Fibroblast of mammary gland (primary cell): ENCODE measurements at places on chromosomes 5 and 9.

GRCh38 chr5:30436691-30437090 lies 756.8 kb upstream of the CDH6 start:
- DNase-seq = no peak

- DNase-seq = peak; percentile 70
Observed at GRCh38 chr9:6703898-6704639, 53.7 kb upstream of the KDM4C start.

DNA sequence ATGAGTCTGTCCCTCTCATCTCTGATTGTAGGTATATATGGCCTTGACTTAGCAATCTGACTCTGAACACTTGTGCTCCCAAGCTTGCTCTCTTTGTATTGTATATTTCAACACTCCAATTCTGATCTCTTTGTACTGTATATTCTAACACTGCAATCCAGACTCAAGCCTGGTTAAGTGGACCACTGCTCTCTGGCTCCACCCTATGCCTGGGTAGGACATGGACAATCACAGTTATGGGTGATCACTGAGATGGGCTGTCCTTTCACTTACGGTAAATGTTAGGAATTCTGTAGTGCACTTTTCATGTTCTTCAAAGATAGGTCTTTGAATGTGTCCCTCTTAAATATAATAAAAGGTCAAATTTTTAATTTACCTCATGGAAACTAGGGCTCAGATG lies 165.1 kb downstream of the TLR4 start:
- DNase-seq = no peak

- no peak for DNase-seq
Observed at GRCh38 chr9:110344821-110345220, 7.2 kb upstream of the TXNDC8 start.

- DNase-seq = no peak
Observed at GRCh38 chr5:157159209-157159751, 6.8 kb downstream of the GARIN3 start.

- peak; percentile 98 for DNase-seq
Observed at GRCh38 chr5:172758077-172758833, 12.7 kb downstream of the DUSP1 start.

- no peak for DNase-seq
Observed at GRCh38 chr5:172243302-172243701, 40.3 kb downstream of the UBTD2 start.

GRCh38 chr5:141779503-141779973 lies 97.5 kb upstream of the ARAP3 start:
- peak; percentile 87 for DNase-seq

DNA sequence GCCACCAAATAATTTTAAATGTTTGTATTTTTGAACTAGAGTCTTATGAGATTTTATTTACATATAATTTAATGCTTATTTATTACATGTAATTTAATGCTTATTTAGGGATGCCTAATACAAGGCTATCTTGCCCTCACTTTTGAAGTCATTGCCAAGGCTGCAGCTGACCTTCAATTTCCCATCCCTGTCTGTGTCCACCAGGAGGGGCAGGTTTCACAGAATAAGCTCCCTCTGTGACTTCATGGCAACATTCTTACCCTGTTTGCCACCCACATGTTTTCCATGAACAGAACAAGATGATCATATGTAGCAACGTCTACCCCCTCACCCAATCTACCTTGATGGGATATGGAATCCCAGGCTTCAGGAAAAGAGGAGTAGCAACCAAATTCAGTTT lies 27.0 kb downstream of the C5 start:
- DNase-seq = peak; percentile 35

DNA sequence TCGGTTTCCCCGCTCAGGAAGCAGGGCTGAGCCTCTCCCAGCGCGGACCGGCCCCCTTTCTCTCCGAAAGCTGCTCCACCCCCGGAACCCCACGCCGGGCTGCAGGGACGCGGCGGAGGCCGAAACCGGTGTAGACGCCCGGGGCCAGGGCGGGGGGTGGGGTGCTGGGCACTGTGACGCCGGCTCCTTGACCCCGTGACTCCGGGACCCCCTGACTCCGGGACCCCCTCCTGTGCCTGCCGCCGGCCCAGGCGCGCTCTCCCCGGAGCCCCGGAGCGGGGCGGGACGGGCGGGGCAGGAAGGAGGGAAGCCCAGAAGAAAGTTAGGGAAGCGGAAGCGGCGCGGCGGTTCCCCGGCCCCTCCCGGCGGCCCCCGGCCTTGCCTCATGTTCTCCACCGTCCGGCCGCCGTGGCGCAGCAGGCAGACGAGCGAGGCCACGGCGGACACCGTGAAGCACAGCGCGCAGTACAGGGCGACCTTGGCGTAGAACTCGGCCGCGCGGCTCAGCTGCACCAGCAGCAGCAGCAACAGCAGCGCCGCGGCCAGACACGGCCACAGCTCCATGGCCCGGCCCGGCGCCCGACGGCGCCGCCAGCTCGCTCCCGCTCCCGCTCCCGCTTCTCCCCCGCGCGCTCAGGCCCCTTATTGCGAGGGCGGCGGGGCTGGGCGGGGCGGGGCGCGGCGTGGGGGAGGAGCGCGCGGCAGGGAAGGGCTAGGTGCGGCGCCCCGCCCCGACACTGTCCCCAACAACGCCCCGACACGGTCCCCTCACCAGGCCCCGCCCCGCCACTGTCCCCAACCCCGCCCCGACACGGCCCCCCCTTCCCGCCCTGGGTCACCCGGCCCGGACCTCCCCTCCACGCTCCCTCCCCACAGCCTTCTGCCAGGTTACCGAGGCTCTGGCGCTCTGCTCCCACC lies at the start of gene AGPAT2:
Gene AGPAT2, minus strand, starts transcription at position 664 of the 918 bp plus-strand sequence. Its CDS starts 100 bp downstream, at position 564.
- no peak for DNase-seq

DNA sequence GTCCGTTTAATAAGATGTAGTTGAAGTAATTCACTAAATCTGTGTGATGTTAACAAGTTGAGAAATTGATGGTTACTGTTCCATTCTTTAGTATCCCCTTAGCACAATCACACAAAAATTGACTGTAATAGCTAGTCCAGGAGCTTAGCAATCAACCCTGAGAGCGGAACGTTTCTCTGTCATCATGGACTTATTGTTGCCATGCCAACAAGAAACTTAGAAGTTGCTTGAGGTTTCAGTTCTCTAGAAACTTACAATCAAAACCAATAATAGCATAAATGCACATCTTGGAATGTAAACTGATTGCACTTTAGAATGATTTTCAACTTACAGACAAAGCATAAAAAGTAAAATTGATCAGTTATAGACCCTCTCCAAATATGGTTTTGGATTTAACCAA lies 125.4 kb upstream of the ANKH start:
- no peak for DNase-seq

DNA sequence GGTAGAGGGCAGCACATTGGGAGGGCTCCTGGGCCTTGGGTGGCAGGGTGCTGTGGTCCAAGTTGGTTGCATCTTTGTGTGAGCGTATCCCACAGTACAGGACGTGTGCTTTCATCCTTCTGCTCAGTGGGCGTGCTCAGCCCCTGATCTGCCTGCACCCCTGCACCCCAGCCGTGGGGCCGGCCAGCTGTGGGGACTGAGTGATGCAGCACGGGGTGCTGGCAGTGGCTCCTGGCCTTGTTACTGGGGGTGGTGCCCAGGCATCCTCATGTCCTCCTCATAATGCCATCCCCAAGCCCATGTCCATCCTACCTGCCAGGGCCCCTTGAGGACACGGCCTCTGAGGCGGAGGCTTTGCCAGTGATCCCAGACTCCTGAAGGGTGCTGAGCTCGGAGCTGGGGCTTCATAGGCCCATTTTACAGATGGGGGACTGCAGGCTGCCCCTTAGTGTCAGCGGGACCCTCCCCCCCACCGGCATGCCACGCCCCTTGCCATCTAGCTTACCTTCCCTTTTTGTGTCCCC lies 100.7 kb downstream of the PHF2 start:
- DNase-seq = no peak

GRCh38 chr5:12934722-12935121 lies 1009.8 kb downstream of the DNAH5 start:
- no peak for DNase-seq

DNA sequence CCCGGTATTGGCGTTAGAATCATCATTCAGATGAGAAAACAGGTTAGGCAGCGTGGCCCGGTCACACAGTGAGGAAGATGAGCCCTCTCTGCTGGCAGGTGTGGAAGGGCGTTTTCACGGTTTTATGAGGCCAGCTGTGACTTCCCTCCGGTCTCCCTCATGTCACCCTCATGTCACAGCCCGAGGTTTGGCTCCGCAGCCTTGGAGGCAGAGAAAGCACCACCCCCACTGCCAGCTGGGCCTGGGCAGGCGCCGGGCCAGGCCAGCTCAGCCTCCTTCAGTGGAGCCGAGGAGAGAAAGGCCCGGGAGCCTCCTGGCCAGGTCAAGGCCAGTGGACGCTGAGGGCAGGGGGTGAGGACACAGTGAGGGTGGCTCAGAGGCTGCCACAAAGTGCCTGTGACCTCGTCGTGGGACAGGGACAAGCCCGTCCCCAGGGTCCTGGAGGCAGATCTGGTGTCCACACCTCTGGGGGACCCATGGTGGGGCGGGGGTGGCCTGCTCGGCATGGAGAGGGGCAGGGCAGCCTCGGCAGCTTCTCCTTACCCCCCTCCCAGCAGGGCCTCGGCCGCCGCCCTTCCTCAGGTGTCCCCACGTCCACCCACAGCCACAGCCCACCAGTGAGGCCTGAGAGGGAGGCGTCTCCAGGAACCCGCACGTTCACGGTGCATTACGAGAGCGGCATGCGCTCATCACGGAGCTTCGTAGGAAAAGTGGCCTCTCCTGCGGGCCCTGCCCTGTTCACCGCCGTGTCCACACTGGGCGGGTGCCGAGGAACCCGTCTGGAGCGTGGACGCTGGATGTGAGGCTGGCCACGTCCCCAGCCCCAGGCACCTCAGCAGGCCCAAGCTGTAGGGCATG lies 32.2 kb downstream of the EXD3 start:
- no peak for DNase-seq

DNA sequence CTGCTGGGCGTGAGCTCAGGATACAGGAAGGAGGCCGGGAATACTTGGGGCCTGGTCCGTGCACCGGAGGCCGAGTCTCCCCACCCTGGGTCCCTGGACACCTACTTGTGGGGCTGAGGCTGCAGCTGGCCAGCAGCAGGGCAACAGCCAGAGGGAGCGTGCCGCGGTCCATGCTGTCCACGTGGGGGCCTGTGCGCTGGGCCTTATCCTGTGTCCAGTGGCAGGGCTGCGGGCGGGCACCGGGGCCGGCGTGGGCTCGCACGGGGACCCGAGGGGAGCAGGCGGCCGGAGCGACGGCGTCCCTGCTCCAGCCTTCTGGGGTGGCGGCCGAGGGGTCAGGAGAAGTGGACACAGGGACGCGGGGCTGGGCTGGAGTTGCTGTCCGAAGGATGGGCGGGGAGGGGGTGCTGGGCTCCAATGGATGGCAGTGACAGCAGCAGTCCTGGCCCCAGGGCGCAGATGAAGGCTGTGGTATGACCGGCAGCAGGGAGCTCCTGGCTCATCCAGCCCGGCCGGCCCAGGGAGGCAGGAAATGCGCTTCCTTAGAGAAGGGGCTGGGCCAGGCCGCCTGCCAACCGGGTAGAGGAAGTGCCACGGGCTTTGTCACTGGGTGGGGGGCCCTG lies at the start of gene ENG:
Gene ENG, minus strand, starts transcription at position 475 of the 623 bp plus-strand sequence. Its CDS starts 303 bp downstream, at position 172.
- peak; percentile 48 for DNase-seq

DNA sequence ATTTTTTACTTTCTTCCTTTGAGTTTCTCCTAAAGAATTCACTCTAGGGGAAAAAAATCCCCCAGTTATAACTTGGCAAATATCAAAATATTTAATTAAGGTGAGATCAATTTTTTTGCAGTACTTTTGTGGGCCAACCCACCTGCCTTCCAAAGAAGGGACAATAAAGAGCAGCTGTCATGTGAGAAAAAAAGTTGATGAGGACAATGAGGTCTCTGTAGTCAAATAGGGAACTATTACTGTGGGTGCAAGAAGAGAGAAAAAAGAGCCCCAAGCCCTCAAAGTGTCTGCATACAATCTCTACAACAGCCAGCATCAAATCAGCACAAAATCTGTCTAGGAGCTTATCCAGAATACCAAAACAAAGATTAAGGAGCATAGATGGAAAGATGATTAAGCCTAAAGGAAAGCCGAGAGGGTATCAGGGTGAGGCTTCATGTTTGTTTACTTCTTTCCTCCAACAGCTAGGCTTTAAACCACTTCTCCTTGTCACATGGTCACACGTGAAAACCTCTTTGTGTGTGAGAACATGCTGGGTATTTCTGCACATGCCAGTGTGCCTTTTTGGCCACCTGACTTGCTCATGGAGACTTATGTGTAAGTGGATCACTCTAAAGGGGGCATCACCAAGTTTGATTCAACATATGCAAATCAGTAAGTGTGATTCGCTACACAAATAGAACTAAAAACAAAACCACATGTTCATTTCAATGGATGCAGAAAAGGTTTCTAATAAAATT lies 19.2 kb upstream of the FYB1 start:
- peak; percentile 5 for DNase-seq

DNA sequence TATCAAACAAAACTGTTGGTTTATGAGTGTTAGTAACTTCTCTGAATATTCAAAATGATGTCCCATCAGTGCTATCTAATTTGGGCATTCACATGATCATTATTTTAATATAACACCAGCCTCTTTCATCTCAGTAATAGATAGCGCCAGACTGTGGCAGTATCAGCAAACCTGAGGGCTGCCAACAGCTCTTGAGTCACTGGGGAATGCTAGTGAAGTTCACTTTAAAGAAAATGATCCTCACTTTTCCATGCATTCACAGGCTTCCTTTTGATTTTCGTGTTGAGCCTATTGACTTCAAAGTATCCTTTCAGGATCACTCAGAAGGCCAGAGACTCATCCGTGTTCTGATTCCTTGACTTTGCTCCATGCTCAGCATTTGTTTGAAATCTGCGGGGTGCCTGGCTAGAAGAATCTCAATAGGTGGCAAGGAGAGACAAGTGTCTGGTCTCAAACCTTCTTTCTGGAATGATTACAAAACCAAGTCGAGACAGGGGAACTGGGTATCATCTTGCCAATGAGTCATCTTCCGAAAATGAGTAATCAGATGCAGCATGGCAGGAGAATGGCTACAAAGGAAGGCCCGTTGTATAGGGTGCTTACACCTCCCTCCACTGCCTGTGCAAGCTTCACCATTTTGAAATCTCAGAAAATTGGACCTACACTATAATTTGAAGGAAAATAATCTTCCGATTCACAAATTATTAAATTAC lies 509.1 kb downstream of the RASEF start:
- peak; percentile 10 for DNase-seq

DNA sequence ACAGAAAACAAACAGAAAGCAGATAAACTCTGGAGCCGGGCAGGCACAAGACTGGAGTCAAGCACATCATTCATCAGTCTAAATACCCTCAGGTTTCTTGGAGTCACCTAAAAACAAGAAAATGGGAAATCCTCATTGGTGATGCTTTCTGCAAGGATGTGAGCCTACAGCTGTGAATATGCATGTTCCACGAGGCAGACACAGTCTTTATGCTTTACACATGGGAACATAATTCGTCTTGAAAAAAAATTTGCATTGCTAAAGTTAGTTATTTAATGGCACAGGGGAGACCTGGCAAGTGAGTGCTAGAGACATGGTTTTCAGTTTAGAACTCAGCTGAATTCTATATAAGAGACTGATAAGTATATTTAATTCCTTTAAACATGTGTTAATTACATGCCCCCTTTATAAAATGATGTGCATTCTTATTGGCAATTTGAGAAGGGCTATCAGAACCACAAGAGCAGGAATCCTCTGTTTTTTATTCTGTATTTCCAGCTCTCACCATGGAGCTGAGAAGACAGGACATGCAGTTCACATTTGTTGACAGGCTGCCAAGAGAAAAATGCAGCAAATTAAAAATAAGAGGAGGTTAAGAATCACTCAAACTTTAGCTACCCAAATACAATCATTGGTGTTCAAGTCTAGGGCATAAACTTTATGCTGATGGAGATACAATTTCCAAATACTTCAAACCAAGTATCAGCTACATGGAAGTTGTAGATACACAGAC lies 438.0 kb upstream of the MPDZ start:
- DNase-seq = no peak
